ENCODE measurements at places on chromosomes 5 and 9. TPM values are rescaled to one million over a fixed set of nuclear protein-coding genes. Genes with fewer than 3 reads are reported as not detected.

- no peaks in the 10 kb centered on the region for H3K36me3 ChIP-seq
- no peaks in the 10 kb centered on the region for H3K27me3 ChIP-seq
- no peak for DNase-seq
- no peak overlapping the region for H3K27ac ChIP-seq
- H3K4me3 ChIP-seq, result no peak overlapping the region
Measured at GRCh38 chr5:155441849-155442248, 428.3 kb downstream of the KIF4B start.

Gene KIF4B
- total RNA-seq, result under 0.01 TPM

GRCh38 chr5:133341296-133341695 is 271.0 kb downstream of the FSTL4 start:
- H3K27ac ChIP-seq, result no peak overlapping the region
- no peaks in the 10 kb centered on the region for H3K36me3 ChIP-seq
- no peak for DNase-seq

Gene PCDHB7
- 2.8 TPM for total RNA-seq

Gene JAKMIP2
- 0.83 TPM for total RNA-seq

DNA sequence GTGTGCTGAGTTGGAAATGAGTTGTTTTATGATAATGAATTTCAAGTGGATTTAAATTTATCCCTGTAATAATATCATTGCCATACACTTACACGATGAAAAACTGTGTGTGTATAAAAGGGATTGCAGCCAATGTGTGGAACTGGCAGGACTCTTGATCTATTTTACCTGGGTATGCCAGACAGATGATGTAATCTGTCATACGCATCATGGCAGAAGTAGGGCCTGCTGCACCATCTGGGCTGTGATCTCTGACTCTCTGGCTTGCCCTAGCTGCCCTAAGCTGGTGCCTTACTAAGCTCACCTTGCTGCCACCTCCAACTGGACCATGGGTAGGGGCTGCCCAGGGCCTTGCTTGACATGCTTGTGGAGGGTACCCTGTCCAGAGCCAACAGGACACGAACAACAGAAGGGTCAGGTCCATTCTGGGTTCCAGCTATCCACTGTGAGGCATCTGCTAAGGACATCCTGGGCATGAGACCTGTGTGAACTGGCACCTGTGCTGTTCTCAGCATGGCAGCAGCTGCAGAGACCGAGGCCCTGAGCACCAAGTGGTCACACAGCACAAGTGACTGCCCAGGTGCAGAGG is 184.2 kb downstream of the FSTL4 start:
- no peak overlapping the region for H3K27ac ChIP-seq
- no peak overlapping the region for H3K4me3 ChIP-seq
- H3K4me1 ChIP-seq, result no peaks in the 10 kb centered on the region

DNA sequence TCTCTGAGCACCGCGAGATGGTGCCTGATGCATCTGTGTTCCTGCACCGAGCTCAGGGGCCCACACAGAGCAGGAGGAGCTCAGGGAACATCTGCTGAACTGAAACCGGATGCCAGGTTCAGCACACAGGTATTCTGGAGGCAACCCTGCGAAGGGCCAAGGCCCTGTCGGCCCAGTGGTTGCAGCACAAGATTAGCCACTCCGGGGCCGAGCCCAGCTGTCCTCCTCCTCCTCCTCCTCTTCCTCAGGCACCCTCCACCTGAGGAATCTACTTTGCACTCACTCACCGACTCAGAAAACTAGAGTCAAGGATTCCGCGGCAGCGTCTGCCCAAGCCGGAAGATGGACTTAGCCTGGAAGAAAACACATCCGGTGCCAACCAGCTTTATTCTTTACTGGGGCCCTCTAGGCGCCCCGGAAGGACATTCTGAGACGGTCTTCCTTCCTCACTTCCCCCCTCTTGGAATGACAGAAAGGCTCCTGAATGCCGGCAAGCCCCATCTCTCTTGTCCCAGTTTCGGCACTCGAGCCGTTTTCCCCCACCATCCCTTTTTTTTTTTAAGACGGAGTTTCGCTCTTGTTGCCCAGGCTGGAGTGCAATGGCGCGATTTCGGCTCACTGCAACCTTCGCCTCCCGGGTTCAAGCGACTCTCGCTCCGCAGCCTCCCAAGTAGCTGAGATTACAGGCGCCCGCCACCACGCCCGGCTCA is at the start of gene ZBTB6:
Gene ZBTB6 (minus strand): TSS at position 360 of the 710 bp plus-strand sequence. CDS start 1,251 bp downstream, outside the sequence.
- H3K4me1 ChIP-seq, result peaks cover 16% of the 10 kb centered on the region
- peak; percentile 93 for DNase-seq
- peak within 1 kb of the TSS; percentile 88 for H3K27ac ChIP-seq
- H3K36me3 ChIP-seq, result peaks cover 26% of the 10 kb centered on the region

GRCh38 chr5:143544606-143545005 is 141.1 kb upstream of the NR3C1 start:
- H3K4me3 ChIP-seq, result no peak overlapping the region
- no peak overlapping the region for H3K27ac ChIP-seq
- no peak for DNase-seq
- H3K4me1 ChIP-seq, result no peaks in the 10 kb centered on the region
- H3K36me3 ChIP-seq, result no peaks in the 10 kb centered on the region

GRCh38 chr9:38017149-38017884 is 51.7 kb downstream of the SHB start:
- H3K27ac ChIP-seq, result peak overlapping the region; percentile 70
- peaks cover 17% of the 10 kb centered on the region for H3K36me3 ChIP-seq
- peaks cover 54% of the 10 kb centered on the region for H3K4me1 ChIP-seq
- H3K4me3 ChIP-seq, result no peak overlapping the region
- DNase-seq, result no peak

GRCh38 chr5:136675769-136676168 is 310.4 kb upstream of the TRPC7 start:
- no peaks in the 10 kb centered on the region for H3K36me3 ChIP-seq
- no peaks in the 10 kb centered on the region for H3K4me1 ChIP-seq
- H3K27ac ChIP-seq, result no peak overlapping the region
- no peak for DNase-seq
